Activated CD4-positive, alpha-beta T cell treated with anti-CD3 and anti-CD28 coated beads, Interleukin-2, amount 50 U/mL, for 48 hours (primary cell): ENCODE measurements at places on chromosomes 2 and 18.

GRCh38 chr18:12543697-12544096 is 114.2 kb downstream of the SPIRE1 start:
- no peak for DNase-seq

GRCh38 chr2:127857265-127857808 is 618 bp downstream of the POLR2D start:
- peak; percentile 26 for DNase-seq

- no peak for DNase-seq
Measured at GRCh38 chr2:241047253-241048010, 49.0 kb downstream of the SNED1 start.

- no peak for DNase-seq
Measured at GRCh38 chr2:235541016-235541415, 47.2 kb downstream of the AGAP1 start.

- DNase-seq: no peak
Measured at GRCh38 chr2:210072493-210072892, 70.1 kb downstream of the RPE start.

DNA sequence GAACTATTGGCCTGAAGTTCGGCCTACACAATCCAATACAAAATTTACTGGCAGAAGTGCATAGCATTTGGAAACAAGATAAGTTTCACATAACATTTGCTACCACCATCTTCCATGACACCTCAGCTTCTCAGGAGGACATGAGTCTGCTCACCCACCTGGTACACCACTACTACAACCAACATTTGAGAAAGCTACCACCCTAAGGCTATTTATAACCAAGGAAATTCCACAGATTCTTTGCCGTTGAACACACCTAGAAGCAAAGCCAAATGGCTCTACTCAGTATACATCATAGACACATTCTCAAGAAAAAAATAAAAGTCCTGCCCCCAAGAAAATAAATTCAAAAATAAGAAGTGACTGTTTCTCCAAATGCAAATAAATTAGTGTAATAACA is 145.3 kb downstream of the SPAG16 start:
- no peak for DNase-seq

GRCh38 chr18:61975526-61976326 is 82.9 kb upstream of the RNF152 start:
- DNase-seq: no peak

DNA sequence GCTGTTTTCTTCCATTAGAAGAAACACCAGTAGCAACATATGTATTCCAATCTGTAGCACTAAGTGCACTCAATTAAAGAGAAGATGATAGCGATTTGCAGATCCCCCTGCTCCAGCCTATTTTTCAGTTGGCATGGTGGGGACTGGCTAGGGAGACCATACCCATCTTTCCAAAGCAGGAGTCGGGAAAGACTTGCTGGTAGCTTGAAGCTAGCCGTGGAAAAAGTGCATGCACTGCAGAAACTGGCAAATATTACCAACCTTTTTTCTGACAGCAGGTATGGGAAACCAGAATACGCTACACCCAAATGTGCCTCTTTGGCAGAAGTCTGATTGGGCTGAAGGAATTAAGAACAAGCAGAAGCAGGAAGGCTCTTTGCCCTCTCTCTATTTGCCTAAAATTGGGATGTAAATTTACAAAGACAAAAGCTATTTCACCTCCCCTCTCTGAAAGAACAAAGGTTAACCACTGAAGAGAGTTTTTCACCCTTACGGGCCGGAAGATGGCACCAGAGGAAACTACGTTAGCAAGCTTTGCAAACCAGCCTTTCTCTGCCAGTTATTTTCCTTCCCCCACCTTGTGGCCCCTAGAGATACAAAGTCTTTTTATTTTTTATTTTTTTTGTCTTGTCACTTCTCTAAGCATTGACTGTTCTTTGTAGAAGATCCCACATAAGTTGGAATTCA is 273.1 kb downstream of the DLGAP1 start:
- DNase-seq: no peak

GRCh38 chr2:118044103-118044716 is 30.3 kb upstream of the CCDC93 start:
- no peak for DNase-seq

DNA sequence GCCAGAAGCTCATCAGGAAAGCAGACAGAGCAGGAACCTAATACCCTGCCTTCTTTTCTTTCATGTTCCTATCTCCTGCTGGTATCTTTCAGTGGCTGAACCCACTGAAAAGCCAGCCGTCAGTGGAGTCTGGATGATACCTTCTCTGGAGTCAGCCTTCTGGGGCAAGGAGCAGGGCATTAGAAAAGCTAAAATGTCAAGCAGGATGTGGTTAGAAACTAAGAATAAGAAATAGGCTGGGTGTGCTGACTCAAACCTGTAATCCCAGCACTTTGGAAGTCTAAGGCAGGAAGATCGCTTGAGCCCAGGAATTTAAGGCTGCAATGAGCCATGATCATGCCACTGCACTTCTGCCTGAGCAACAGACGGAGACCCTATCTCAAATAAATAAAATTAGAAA is 642.0 kb upstream of the FSHR start:
- no peak for DNase-seq

DNA sequence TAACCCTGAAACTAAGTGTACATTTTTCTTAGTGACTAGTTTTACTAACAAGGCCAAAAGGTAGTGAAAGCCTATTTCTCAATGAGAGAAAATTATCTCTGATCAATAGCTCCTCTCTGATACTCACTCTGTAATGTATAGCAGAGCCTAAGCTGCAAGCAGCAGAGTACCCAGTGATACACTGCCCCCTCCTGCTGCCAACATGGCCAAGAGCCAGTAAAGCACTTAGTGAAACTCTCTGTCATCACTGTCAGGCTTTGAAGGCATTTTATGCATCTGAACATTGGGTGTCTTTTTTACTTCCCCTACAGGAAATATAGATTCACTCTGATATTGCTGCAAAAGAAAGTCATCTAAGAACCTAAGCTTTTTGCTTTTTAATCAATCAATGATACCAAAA is 784.1 kb upstream of the CDH7 start:
- DNase-seq: no peak

- DNase-seq: no peak
Measured at GRCh38 chr2:43239981-43240765, 13.8 kb upstream of the ZFP36L2 start.

GRCh38 chr2:121475811-121476571 is 54.7 kb upstream of the RNU4ATAC start:
- DNase-seq: no peak

GRCh38 chr18:3286159-3286558 is 24.2 kb downstream of the MYL12B start:
- no peak for DNase-seq

GRCh38 chr18:21361307-21361880 is 119.4 kb downstream of the GREB1L start:
- no peak for DNase-seq

DNA sequence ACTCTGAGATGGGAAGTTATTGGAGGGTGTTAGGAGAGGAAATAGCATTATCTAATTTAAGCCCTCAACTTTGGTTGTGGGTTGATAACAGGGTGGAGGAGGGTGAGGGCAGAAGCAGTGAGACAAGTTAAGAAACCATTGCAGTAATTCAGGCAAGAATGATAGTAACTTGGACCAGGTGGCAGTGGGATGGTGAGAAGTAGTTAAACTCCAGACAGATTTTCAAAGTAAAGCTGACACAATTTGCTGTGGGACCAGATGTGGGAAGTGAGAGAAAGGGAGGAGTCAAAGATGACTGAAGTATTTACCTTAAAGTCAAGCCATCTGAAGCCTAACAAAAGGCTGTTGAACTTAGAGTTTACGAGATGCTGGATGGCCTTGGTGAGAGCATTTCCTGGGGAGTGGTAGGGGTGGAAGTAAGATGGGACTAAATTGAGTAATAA is 163.2 kb upstream of the KLF7 start:
- DNase-seq: no peak

GRCh38 chr2:66495788-66496640 is 61.1 kb downstream of the MEIS1 start:
- DNase-seq: no peak

DNA sequence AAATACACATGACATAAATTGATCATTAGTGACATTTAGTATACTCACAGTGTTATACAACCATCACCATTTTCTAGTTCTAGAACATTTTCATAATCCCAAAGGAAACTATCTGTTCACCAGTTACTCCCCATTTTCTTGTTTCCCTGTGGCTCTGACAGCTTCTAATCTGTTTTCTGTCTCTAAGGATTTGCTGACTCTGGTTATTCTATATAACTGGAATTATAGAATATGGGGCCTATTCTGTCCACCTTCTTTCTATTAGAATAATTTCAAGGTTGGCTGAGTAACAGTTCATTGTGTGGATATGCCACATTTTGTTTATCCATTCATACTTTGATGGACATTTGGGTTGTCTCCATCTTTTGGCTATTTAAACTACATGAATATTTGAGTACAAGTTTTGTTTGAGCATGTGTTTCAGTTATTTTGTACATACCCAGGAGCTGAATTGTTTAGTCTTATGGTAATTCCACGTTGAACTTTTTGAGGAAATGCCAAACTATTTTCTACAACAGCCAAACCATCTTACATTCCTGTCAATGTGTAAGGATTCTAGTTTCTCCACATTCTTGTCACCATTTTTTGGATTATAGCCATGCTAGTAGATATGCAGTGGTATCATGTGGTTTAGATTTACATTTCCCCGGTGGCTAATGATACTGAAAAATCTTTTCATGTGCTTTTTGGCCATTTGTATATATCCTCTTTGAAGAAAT is 20.5 kb downstream of the KIAA1328 start:
- DNase-seq: no peak

DNA sequence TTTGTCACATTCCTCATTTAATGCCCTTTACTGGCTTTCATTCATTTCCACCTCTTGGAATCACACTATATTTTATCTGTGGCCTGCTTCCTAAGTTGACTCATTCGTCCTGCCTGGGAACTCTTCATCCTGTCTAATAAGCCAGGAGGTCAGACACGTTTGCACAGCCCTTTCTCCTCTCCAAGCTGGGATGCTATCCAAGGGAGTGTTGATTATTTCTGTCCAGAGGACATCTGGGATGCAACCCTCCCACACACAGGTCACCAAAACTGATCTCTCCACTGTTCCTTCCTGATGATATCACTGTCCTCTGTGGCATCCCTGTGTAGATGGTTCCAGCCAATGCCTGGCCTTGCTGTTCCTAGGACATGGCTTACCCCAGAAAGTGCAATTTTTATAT is 79.8 kb upstream of the NOSTRIN start:
- no peak for DNase-seq

GRCh38 chr2:119691651-119692245 is 12.7 kb downstream of the TMEM177 start:
- DNase-seq: no peak

GRCh38 chr2:216936954-216937357 is 77.1 kb upstream of the TNP1 start:
- no peak for DNase-seq

- DNase-seq: no peak
Measured at GRCh38 chr2:203580844-203581243, 45.7 kb upstream of the RAPH1 start.

GRCh38 chr2:62724886-62725711 is 19.6 kb downstream of the EHBP1 start:
- peak; percentile 21 for DNase-seq

- DNase-seq: peak; percentile 79
Measured at GRCh38 chr2:47520825-47521665, 118.1 kb downstream of the MSH2 start.

- DNase-seq: no peak
Measured at GRCh38 chr2:68193144-68193543, 35.5 kb downstream of the PNO1 start.

- DNase-seq: no peak
Measured at GRCh38 chr18:65202091-65202490, 548.7 kb upstream of the CDH7 start.

GRCh38 chr2:236055471-236055870 is 112.7 kb downstream of the GBX2 start:
- no peak for DNase-seq

GRCh38 chr18:74515620-74516231 is 18.6 kb upstream of the CNDP1 start:
- no peak for DNase-seq

DNA sequence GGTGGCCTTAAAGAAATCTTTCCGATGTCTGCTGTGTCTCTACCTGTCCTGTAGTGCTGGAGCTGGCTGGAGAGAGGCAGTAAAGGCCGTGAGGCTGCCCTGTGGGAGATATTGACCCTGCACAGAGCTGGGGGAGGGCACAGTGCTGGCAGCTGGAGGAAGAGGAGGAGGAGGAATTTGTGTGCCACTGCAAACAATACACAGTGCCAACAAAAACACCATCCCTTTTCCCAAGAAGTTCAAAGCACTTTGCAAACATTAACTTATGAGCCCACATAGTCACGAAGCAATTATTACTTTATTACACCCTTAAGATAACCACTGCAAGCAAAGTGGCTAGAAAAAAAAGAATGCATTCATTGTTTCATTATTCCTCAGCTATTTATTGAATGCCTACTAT is 45.0 kb upstream of the CYTIP start:
- no peak for DNase-seq

GRCh38 chr2:25207078-25207545 is 38.7 kb upstream of the POMC start:
- DNase-seq: no peak

GRCh38 chr2:72533765-72534164 is 292.1 kb downstream of the EXOC6B start:
- DNase-seq: no peak
